HCT116 (cell line): ENCODE measurements at places on chromosomes 16 and 17. TPM values are rescaled to one million over a fixed set of nuclear protein-coding genes. Genes with fewer than 3 reads are reported as not detected.

Gene SPEM1
- total RNA-seq = 0.32 TPM

Gene TSPOAP1
- 0.27 TPM for total RNA-seq

Gene GAS2L2
- not detected for total RNA-seq

Gene SLC47A1
- 0.17 TPM for total RNA-seq

Gene CPNE7
- 201 TPM for total RNA-seq

Gene HLF
- total RNA-seq = 1.5 TPM

Gene UNC13D
- 20.2 TPM for total RNA-seq

Gene PRSS33
- not detected for total RNA-seq

Gene PTX4
- not detected for total RNA-seq

Gene CYTH1
- total RNA-seq = 34.3 TPM

Gene HELZ
- total RNA-seq = 40.5 TPM

Gene BRICD5
- 9.8 TPM for total RNA-seq

Gene TMC5
- 15.7 TPM for total RNA-seq

Gene MYH1
- total RNA-seq = not detected

Gene TPSG1
- not detected for total RNA-seq

Gene CRHR1
- total RNA-seq = 0.12 TPM

- no peak for DNase-seq
Observed at GRCh38 chr16:53232826-53233529, 178.2 kb downstream of the CHD9 start.

DNA sequence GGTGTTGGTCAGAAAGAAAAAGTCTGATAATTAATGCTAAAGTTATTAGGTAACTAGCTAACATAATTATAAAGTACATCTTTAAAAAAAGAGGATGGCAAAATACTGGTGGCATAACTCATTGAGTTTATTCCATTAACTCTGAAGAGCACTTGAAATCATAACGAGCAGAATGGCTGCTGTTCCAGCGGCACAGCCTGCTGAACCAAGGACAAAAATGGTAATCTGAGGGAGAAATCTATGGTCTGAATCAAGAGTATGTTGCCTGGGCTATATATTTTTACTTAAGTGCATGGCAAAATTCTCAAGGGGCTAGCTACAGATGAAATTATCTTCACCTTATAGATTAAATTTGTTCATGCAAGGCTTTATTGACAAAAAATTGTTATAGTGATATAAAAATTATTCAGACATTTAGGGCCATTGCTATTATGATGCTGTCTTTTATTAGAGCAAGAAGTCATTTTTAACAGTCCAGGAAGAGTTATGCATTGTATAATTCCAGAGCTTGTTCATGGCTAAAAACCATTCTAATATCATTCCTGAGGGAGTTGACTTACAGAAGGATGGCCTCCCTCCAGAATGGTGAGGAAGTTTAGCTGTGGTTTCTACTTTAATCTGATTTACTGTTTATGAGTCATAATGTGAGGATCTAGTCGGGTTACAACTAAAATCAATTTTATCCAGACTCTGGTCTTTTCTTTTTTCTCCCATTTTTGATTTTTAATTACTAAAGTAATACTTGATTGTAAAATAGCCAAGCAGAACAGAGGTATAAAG is 41.4 kb upstream of the ANKFN1 start:
- no peak for DNase-seq

- DNase-seq = no peak
Observed at GRCh38 chr17:39015546-39015935, 48.3 kb upstream of the FBXO47 start.

DNA sequence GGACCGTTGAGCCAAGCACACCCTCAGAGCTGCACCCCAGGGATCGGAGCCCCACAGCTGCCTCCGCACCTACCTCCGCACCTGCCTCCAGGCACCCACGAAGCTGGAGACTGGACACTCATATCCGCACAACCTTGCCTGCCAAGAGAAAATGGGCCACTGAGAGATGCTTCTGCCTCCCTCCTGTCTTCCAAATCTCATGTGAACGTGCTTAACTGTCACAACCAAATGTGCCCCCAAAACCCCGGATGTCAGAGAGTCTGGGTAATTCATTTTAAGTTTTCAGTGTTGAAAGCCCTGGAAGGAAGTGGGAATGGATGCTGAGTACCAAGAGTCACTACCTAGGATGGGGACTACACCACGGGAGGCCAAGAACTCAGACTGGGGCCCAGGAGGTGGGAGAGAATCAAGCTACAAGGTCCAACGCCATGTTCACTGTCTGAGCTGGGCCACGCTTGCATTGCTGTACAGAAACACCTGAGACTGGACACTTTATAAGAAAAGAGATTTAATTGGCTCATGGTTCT is 49.5 kb upstream of the MEAK7 start:
- DNase-seq = no peak

DNA sequence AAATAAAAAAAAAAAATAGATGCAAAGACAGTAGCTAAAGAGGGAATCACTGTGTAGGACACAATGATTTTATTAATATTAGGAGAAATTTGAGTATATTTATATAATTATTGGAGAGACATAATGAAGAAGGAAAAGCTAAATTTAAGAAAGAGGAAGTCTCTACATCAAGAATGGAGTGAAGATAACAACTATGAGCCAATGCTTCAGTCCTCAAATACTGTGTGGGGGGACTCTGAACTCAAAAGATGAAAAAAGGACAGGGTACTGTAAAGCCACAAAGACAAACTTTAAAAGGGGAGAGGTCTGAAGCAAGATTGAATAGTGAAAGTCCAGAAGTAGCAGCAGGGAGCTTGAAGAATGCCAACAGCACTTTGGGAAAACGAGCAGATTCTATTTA is 44.7 kb downstream of the SKAP1 start:
- DNase-seq = no peak

- DNase-seq = no peak
Observed at GRCh38 chr17:21140911-21141310, 14.1 kb downstream of the DHRS7B start.

DNA sequence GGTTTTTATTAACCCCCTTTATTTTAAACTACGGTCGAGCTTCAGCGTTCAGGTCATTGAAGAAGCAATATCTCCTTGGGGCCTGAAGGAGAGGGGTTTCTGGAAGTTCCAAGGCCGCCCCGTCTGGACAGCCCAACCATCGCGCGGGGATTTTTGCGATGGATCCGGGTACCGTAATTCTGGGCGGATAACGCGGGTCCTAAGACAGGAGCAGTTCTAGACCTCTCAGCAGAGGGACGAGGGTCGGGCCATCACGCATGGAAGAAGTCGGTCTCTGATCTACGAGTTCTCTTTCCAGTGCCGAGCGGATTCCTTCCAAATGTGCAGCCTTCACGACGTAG is 3.6 kb downstream of the BORCS6 start:
- DNase-seq = no peak

GRCh38 chr16:22373662-22374310 is 633 bp downstream of the CDR2 start:
- no peak for DNase-seq

- DNase-seq = no peak
Observed at GRCh38 chr17:47994724-47995123, 23.8 kb downstream of the CDK5RAP3 start.

- DNase-seq = no peak
Observed at GRCh38 chr16:86531191-86531545, 20.8 kb downstream of the FOXF1 start.

DNA sequence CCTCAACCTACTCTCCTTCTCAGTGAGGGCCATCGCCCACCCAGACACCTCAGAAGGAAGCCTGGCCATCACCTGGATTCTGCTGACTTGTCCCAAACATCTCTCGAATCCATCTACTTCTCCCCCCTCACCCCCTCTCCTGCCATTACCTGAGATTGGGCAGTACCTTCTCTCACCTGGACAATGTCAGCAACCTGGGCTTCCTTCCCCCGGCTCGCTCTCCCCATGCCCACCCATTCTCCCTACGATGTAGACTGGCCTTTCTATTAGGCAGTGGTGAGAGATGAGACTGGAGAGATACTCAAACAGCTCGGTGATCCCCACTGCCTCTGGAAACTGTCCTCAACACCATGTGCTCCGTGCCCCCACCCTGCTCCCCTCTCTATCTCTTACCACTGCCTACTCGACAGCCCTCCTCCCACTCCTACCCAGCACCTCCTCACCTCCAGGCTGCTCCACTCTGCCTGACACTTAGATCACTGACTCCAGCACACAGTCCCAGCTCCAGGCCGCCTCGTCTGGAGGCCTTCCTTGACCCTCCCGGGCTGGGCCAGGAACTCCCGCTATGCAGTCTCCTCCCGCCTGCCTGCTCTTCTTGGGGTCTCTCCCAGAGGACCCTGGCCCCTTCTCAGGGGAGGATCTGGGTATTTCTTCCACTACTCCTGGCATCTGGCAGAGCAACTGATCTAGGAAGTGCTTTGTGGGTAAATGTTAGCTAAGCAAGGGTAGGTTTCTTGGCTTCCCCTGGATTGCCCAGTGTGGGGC is 235.8 kb upstream of the NLRP1 start:
- DNase-seq = no peak

DNA sequence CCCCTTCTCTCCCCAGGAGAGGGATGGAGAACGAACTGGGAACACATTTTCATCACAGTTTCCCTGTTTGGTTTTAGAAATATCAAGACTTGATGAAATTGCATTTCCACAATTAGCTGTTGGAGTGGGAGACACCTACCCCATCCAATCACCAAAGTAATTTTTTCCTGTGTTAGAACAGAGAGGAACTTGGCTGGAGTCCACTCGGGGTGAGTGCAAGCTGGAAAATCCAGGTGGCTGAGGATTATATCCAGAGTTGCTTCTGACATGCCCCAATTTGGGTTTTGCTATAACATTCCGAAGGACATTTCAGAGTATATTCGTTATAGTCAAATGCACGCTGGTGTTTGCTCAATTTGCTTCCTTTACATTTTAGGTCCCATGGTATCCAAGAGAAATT is 231.8 kb downstream of the C16orf95 start:
- no peak for DNase-seq

DNA sequence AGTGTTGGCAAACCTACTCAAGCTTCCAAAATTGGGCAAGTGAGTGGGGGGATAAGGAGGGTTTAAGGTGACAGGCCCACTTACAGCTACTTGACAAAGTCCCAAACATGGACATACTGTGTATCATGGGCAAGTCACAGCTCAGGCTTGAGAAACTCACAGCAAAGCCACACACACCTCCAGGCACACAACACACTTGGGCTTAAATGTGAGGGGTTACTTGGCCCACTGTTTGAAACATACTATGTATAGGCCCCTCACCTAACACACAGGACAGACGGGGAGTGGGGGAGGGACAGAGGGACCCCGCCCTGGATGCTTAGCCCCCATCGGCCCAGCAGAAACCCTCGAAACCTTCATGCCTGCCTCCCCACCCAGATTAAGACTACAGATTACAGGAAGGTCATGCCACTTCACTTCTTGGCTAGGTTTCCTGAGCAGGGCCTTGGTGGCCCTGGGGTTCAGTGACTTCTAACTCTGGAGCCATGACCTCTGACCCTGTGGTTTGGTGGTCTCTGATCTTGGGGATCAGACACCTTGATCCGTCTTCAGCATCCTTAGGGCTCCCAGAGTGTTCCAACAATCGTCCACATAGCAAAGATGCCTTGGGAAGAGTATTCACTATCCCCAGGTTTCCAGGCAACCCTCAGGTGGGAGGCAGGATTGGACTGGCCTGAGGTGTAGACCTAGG is 2.3 kb upstream of the SAMD14 start:
- no peak for DNase-seq

GRCh38 chr17:3750926-3751325 is 27.2 kb downstream of the HASPIN start:
- no peak for DNase-seq

DNA sequence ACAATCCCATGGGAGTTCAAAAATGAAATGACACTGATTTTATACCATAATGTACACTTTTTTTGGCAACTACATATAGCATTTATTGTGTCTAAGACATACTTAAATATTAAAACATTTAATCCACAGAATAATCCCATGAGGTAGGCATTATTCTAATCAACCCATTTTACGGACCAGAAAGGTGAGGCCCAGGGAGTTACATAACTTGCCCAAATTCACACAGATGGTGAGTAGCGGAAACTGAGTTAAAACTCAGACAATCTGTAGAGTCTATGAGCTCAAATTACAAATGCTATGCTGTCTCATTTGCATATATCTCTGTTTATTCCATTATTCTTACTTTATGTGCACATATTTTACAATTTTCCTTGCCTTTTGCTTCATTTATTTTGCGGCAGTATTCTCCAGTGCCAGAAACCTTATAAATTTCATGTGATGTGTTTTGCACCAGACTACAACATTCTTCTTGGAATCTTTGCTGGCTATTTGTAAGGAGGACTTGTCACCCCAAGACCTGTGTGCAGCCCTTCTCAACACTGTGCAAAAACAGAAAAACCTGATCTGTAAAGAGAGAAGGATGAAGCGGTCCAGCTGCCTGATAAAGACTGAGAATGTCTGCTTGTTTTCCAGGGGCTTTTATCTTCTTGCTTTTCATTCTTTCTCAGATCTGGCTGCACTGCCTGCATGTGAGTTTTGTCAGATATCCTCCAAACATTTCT is 2.3 kb upstream of the ABCA9 start:
- no peak for DNase-seq

GRCh38 chr17:82153295-82153691 is 55.3 kb upstream of the FASN start:
- no peak for DNase-seq

DNA sequence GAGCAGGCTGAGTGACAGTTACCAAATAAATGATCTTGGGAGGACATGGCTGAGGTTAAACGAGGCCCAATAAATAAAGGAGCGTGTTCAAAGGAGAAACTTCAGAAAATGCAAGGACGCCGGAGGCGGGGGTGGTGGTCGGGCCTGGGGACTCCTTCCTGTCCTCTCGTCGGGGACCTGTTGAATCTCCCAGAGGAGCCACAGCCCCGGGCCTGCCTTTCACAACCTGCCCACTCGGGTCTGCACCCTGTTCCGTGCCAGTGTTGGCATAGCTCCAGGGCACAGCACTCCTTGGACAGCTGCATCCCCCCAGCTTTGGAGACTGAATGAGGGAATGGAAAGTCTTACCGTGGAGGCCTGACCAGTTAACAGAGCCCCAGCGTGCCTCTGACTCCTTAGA is 8.1 kb upstream of the TBX4 start:
- no peak for DNase-seq

DNA sequence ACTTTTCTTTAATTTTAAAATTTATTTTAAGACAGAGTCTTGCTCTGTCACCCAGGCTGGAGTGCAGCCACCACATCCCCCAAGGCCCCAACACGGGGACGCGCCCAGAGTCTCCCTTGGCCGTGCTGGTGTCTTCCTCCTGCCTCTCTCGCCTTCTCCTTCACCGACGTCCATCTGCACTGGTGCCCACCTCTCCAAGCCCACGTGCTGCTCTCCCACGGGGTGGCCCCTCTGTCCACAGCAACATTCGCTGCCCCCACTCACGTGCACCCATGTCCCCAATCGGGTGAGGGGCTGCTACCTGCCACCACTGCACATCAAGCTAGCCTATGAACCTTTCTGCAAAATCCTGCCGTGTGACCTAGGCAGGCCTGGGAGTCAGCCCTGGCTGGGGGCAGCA is 3.1 kb downstream of the TMEM204 start:
- DNase-seq = no peak
